ENCODE measurements at places on chromosomes 2 and 18.

- no peak for DNase-seq
These were observed 66.3 kb downstream of the ZEB2 start for GRCh38 chr2:144453486-144454158.

GRCh38 chr18:58102018-58102417 lies 58.0 kb downstream of the NEDD4L start:
- no peak for DNase-seq

- DNase-seq, result no peak
These were observed 108.5 kb downstream of the GLI2 start for GRCh38 chr2:120844070-120844738.

- DNase-seq, result no peak
These were observed 53.3 kb downstream of the LAMA1 start for GRCh38 chr18:7064346-7064745.

DNA sequence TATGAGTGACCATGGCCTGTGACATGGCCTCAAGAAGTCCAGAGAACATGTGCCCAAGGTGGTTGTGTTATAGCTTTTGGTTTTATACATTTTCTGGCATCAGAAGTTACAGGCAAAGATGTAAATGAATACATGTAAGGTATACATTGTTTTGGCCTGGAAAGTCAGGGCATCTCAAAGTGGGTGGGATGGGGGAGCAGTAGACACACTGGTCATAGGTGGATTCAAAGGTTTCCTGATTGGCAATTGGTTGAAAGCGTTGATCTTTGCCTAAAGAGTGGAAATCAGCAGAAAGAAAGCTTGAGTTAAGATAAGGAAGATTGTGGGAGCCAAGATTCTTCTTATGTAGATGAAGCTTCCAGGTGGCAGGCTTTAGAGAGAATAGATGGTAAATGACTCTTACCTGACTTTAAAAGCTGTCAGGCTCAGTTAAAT lies 62.1 kb upstream of the DYNAP start:
- no peak for DNase-seq

DNA sequence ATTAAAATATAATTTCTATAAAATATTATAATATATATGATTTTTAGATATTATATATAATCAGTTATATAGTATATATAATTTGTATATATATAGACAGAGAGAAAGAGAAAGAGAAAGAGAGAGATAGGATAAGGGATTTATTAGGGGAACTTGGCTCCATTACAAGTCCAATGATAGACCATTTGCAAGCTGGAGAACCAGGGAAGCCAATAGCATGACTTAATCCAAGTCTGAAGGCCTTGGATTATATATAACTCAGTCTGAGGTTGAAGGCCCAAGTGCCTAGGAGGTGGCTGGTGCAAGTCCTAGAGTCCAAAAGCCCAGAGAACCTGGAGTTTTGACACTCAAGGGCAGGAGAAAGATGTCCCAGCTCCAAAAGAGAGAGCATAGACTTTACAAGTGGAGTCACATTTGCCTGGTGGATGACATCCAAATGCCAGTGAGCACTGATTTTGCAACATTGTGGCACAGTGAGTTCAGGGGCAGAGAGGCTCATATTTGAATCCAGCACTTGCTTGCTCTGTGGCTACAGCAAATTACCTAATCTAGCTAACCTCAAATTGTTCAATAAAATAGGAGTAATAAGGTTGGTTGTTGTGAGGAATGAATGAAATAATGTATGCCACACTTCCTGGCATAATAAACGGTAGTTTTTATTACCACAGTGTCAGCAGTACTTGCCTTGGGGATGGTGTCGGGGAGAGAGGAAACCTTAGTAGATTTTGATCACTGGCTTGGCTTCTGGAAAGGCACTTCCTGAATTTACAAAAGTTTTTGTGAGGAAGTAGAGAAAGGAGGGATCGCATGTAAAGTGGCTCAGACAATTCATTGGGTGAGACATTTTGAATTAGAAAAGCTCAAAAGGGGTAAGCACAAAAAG lies 69.6 kb upstream of the CD28 start:
- peak; percentile 65 for DNase-seq

DNA sequence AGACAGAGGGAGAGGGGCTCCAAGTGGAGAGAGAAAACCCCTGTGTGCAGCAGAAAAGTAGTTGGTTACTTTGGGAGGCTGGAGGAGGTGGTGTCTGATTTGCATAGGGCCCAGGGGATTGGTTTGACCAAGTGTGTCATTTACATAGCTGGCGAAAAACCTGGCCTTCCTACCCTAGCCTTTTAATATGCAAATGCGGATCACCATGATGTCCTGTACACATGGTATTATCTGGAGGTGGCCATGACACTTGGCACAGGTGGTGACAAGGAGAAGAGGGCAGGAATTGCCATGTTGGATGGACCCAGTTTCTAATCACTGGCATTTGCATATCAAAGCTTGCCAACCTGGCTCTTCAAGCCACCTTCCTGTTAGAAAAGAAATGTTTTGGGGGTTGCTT lies 120.8 kb upstream of the CHAC2 start:
- DNase-seq, result no peak

DNA sequence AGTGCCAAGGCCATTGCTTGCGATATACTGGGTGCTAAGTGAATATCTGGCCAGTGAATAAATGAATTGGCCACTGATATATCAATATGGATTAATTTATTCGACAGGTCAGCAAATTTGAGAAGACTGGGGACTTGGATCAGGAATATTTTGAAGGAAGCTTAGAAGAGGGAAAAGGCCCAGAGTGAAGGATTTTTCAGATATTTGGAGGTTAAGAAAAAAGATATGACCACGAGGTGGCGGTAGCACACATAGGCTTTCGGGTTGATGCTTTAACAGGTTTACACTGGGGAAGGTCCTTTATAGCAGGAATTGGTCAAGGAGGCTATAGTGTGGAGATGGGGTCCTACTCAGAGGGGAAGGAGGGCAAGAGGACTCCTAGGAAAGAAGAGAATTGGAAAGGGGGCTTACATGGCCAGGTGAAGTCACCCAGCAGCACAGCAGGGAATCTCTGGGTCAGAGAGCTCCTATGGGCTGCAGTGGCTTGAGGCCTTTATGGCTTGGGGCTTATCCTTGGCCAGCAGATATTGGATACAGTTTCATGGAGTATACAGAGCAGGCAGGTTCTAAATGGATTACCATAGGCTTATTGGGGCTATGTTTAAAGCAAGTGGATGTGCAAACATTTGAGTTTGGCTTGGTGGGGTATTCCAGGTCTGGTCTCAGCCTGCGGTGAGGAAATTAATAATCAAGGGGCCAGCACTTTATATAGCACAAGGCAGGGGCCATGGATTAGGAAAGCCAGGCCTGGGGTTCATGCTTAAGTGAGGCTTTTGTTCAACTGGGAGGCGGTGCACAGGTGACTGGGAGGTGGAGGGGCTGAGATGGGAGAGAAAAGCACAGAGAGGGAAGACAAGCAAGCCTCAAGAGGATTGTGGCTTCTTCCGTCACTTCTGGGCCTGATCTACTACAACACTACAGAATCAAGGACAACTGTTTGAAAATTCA lies 9.7 kb downstream of the IL1RN start:
- peak; percentile 81 for DNase-seq

DNA sequence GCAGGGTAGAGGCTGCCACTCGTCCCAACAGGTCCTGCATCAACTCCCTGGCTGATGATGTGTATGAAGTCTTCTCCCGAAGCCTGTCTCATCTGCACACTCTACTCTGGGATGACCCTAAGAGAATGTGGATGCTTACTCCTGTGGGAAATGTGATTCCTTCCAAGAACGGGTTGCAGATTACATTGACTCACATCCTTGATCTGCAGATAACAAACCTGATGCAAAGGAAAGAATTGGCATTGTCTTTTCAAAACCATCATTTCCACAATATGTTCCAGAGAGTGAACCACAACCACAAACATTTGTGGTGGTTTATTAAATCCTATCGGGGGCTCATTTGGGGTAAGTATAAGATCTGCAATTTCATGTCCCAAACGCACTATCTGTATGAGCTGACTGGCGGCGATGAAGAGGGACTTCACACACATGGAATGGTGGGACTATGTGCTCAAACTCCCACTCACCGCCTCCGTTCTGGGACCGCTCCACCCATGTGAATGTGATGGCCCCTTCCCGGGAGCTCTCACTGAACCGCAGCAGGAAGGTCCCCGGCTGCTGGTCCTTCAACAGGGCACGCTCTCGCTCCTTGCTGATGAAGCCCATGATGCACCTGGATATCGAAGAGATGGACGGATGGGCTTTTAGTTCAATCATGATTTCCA lies 35.5 kb downstream of the STAT1 start:
- no peak for DNase-seq

- no peak for DNase-seq
These were observed 53.2 kb upstream of the ITM2C start for GRCh38 chr2:230811508-230811907.

- DNase-seq, result no peak
These were observed 284.3 kb upstream of the LRATD1 start for GRCh38 chr2:14348247-14348646.

GRCh38 chr2:141162314-141162713 lies 968.5 kb downstream of the LRP1B start:
- DNase-seq, result no peak

- DNase-seq, result no peak
These were observed 1246.0 kb upstream of the ZEB2 start for GRCh38 chr2:145765874-145766273.

- no peak for DNase-seq
These were observed 92.3 kb downstream of the KLF7 start for GRCh38 chr2:207073412-207073800.

GRCh38 chr2:176127774-176128072 lies 1.8 kb upstream of the HOXD8 start:
- DNase-seq, result no peak

DNA sequence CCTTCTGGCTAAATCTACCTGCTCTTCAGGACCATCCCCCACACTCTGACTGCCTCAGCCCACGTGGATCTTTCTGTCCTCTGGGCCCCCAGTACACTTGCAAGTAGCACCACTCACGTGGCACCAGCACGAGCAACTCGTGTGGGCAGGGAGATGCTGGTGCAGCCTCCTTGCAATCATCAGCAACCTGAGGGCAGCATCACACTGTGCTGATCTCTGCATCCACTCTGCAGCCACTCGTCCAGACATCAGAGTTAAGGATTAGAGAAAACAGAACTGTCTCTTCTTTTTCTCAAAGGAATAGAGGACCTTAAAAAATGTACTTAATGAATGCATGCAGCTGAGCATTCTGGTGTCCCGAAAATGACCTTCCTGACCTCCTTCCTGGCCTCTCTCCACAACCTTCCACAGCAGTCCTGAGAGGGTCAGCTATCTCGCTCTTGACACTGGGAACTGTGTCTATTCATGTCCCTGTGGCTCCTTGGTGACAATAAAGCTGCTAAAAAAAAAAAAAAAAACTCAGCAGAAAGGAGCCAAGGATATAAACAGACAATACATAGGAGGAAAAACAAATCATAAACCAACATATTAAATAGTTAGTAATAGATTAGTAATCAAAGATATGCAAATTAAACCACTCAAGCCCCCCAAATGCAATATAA lies 145.9 kb downstream of the ZBTB7C start:
- DNase-seq, result no peak
